ENCODE measurements at places on chromosomes 3 and 15.

GRCh38 chr3:5565026-5565425, 377.5 kb downstream of the EDEM1 start:
- DNase-seq = peak; percentile 17

DNA sequence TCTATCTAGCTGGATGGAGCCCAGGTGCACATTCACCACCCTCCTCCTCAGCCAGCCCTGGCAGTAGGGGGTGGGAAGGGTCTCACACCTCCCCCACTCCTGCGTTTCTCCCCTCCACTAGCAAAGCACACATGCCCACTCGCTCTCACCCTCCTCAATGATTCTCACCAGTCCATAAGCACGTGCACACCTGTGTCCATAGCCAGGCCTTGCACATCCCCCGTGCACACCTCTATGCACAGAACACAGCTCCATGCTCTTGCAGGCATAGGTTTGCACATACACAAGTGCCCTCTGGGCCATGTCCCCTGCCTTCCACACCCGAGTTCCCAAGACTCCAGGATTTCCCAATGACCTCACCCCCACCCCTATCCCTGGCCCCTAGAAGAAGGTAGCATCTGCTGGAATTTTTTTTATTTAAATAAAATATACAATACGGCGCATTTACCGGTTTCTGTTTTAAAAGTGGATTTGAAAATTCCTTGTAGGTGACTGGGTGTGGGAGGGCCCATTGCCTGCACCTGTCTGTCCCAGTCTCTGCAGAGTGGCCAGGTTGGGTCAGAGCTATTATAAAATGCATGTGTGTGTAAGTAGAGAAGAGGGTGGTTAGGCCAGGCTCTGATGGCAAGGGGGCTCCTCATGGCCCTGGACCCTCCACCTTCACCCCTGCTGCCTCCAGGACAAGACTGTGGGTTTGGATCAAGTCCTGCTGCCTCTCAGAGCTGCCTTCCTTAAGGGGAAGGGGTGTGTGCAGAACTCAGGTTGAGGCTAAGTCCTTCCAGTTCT, 49.1 kb downstream of the HCN4 start:
- DNase-seq = no peak

DNA sequence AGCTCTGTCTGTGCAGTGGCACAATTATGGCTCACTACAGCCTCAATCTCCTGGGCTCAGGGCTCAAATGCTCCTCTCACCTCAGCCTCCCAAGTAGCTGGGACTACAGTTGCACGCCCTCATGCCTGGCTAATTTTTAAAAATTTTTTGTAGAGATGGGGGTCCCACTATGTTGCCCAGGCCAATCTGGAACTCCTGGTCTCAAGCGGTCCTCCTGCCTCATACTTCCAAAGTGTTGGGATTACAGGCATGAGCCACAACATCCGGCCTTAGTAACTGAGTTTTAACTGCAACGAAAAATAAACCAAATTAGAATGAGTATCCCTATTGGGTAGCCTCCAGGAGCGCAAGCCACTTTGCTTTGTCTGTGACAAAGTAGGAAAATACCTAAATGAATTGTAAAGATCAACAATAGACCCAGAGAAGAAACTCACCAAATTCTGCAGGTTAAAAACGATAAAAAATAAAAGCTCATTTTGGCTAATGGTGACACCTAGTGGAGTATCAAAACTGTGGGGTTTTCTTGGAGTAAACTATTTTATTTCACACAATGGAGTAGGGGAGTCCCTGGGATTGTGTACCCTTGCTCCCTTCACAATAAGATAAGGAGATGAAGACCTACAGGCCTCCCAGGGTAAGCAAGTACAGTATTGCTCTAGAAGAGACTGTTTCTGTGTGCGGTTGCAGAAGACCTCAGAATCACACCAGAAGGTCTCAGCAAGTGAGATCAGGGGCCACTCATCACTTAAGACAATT, 21.0 kb upstream of the CA12 start:
- peak; percentile 47 for DNase-seq

DNA sequence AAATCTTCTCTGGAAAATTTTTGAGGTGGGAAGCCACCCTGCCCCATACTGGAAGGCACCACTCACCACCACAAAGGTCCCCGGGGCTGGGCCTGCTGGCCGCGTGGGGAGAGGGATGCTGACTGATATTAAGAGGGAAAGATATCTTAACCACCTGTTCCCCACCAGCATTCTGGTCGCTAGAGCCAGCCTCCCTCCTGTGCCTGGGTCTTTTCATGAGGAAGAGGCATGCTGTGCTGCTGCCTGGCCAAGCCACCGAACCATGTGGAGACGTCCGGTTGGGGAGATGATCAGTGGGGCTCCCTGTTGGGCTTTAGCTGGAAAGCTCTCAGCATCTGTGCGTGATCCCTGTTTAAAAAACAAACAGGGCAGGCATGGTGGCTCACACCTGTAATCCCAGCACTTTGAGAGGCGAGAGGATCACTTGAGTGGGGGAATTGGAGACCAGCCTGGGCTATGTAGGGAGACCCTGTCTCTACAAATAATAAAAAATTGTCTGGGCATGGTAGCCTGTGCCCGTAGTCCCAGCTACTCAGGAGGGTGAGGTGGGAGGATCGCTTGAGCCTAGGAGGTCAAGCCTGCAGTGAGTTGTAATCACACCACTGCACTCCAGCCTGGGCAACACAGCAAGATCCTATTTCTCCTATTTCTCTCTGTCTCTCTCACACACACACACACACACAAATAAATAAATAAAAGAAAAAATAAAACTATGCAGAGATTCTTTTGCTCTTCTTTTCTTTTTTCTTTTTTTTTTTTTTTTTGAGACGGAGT, 1.0 kb downstream of the KLHL18 start:
- DNase-seq = no peak

DNA sequence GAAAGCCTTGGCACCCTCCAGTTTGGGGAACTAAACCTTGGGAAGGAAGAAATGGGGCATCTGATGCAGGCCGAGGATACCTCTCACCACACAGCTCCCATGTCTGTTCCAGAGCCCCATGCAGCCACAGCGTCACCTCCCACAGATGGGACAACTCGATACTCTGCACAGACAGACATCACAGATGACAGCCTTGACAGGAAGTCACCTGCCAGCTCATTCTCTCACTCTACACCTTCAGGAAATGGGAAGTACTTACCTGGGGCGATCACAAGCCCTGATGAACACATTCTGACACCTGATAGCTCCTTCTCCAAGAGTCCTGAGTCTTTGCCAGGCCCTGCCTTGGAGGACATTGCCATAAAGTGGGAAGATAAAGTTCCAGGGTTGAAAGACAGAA, 7.7 kb downstream of the MAP1A start:
- no peak for DNase-seq

DNA sequence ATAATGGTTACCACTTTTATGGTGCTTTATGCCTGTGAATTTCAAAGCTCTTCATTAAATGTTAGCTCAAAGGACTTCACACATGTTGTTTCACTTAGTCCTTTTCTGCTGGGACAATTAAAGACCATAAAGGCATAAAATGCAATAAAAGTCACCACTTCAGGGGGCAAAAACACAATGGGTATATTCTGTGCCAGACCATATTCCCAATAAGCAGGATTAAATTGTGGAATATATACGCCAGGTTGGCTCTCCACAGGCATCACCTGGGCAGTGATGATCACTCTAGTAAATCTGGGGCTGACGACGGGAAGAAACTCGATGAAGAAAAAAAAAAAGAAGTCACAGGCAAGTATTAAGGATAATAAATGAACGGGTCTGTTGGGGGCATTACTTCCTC, 370.2 kb upstream of the CNTN4 start:
- no peak for DNase-seq

- DNase-seq = no peak
Observed at GRCh38 chr15:39784638-39785037, 2.0 kb upstream of the FSIP1 start.

DNA sequence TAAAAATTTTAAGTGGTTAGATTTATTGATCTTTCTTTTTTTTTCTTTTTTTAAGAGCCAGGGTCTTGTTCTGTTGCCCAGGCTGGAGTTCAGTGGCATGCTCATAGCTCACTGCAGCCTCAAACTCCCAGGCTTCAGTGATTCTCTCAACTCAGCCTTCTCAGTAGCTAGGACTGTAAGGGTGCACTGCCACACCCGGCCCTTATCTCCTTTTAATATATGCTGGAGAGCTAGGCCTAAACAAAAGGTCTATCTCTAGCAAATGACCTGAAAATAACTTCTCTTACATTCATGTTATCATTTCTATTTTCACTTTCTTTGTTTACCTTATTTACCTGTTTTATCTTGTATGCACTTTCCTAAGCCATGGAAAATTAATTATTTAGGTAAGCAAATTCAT, 35.2 kb upstream of the MELTF start:
- no peak for DNase-seq

- DNase-seq = peak; percentile 97
Observed at GRCh38 chr3:69051756-69052471, at the start of gene TMF1. Gene TMF1 (minus strand): TSS chr3:69052333. CDS start chr3:69052086, 247 bp downstream.

- DNase-seq = no peak
Observed at GRCh38 chr3:16720367-16720940, 115.2 kb upstream of the DAZL start.

DNA sequence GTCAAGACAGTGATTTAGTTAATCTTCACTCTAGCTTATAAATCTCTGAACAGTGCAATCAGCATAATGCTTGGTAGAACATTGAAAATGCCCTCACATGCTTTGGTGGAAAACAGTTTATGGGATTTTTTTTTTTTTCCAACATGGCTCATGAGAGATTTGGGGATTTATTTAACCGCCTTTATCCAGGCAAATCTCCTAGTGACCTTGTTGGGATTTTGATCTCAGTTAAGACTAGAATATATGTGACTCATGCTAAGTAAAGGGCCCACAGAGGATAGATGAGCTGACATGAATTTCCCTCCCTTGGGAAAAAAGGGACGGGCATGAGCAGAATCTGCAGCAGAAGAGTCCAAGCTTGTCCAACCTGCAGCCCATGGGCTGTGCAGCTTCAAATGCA, 18.7 kb downstream of the LRTM1 start:
- no peak for DNase-seq

- DNase-seq = no peak
Observed at GRCh38 chr3:183278479-183279088, 25.5 kb downstream of the B3GNT5 start.

- no peak for DNase-seq
Observed at GRCh38 chr3:64271631-64272030, 46.4 kb upstream of the PRICKLE2 start.

DNA sequence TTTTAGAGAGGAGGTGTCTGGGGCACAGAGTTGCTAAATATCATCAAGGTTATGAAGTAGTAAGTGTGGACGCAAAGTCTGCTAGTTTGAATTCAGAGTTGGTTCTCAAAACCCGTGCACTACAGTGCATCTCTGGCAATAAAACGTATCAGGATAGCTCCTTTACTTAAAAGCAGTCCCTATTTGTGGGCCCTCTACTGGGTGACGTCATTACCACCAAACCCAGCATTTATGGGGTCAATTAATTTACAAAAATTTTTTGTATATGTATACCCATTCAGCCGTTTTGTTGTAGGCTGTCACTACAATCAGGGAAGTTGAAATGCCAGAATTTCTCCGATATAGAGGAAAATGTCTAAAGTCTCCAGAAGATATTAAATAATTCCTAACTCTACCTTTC, 8.8 kb downstream of the OR4F15 start:
- DNase-seq = no peak

- DNase-seq = no peak
Observed at GRCh38 chr15:28915041-28915810, 29.5 kb downstream of the APBA2 start.

- peak; percentile 89 for DNase-seq
Observed at GRCh38 chr15:41490355-41490754, 3.3 kb upstream of the ITPKA start.

DNA sequence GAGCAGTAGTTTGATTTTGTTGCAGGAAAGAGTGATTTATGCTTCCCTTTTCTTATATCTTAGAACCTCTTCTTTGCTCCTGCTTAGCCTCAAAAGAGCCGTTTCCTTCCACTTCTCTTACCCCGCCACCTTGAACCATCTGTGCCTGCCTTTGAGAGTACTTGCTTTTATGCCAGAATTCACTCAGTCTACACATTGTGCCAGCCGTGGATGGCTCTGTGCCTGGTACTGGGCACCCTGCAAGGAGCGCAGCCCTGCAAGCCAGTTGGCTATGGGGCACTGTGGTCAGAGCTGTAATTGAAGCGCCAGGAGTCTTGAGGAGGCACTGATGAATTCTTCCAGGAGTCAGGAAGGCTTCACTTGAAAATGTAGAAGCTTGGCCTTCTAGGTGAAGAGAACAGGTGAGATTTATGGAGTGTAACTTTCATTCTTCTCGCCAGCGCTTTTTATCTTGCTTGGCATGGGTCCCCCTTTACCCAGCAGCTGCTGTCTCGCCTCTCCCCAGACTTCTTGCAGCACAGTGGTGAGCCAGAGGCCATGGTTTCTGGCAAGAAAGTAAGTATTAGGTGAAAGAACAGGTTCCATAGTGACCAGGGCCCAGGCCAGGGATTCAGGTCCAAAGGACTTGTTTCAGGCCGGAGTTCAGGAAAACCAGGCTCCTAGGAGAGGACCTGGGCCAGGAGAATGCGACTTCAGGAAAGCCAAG, 4.9 kb downstream of the TMED3 start:
- no peak for DNase-seq

- peak; percentile 36 for DNase-seq
Observed at GRCh38 chr15:29124581-29125381, 144.8 kb downstream of the NSMCE3 start.

- DNase-seq = peak; percentile 41
Observed at GRCh38 chr3:136819731-136820679, 1.1 kb downstream of the SLC35G2 start.

DNA sequence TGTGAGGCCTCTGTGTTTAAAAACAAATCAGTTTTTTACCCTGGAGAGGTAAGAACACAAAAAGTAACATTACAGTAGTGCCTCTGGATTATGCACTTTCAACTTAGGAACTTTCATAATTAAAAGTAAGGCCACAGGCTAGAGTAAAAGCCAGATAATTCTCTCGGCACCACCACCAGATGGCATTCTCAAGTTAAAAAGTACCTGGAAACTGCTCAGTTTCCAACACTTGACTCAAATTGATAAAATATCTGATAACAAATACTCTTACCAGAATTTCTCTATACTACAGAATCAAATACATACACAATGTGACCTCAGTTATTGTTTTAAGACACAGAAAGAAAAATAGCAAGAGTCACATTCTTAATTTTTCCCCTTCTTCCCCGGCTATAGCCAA, 19.9 kb downstream of the SPICE1 start:
- DNase-seq = peak; percentile 20

DNA sequence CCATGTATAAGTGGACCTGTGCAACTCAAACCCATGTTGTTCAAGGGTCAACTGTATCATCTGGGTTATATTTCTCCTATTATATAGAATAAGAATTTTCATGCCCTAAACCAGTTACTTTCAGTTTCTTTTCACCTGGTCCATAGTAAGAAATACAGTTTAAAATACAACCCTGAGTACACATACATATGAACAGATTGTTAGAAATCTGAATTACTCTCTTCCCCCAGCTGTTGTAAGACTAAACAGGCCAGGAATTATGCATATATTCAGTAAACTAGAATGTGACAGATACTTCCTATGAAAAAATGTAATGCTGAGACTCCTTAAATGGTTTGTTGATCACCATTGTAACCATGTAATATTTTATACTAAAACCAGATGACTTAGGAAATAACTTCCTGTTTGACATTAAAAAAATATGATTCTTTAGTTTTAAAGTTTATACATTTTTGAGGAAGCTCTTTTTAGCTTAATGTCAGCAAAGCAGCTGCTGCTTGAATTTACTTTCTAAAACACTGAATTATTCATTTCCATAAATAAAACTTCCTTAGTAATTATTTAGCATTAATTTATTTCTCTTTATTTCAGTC, 52.5 kb upstream of the ZCWPW2 start:
- no peak for DNase-seq

GRCh38 chr15:74428442-74428787, 5.3 kb downstream of the SEMA7A start:
- DNase-seq = no peak

- no peak for DNase-seq
Observed at GRCh38 chr15:42919308-42919707, 1.3 kb downstream of the TTBK2 start.
